Frontal cortex (tissue), 4 donors: ENCODE measurements at places on chromosomes 1 and 21.

GRCh38 chr1:48206371-48206770 is 16.1 kb upstream of the SLC5A9 start:
- DNase-seq, result no peak

DNA sequence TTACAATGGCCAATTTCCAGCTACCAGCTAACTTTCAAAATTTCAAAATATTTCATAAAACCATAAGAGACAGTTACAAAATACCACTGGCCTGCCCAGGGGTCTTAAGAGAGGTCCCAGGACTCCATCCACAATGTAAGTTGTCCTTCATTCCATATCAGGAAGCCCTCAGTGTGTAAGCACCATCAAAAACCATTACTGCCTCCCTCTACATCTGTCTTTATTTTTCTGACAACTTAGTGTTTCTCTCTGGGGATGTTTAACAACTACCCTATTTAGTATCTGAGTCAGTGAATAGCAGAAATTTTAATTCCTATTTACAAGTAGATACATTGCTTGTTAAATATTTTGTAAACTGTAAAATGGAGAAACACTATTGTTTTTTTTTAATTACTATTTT is 339.3 kb upstream of the ADAMTS5 start:
- no peak for DNase-seq

GRCh38 chr1:147753081-147753480 is 7.3 kb downstream of the GJA5 start:
- DNase-seq, result no peak

GRCh38 chr1:214401666-214402065 is 120.7 kb downstream of the SMYD2 start:
- DNase-seq, result no peak

DNA sequence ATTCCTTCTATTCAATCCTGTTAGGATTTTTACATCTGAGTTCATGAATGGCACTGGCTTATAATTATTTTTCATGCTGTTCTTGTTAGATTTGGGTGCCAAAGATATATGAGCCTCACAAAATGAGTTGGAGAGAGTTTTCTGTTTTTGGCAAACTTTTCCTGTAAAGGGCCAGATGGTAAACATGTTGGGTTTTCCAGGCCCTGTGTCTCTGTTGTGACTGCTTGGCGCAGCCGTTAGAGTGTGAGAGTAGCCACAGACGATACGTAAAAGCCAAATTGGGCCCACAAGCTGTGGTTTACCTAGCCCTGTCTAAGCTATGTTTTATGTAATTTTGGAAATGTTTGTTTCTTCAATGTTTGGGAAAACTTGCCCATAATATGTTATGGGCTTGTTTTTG is 15.6 kb upstream of the CA6 start:
- no peak for DNase-seq

- DNase-seq, result no peak
These were observed 73.8 kb upstream of the S1PR1 start for GRCh38 chr1:101162736-101163735.

- no peak for DNase-seq
These were observed 8.0 kb upstream of the RLF start for GRCh38 chr1:40153073-40153770.

- no peak for DNase-seq
These were observed 495.8 kb downstream of the TTLL7 start for GRCh38 chr1:83503153-83503552.

DNA sequence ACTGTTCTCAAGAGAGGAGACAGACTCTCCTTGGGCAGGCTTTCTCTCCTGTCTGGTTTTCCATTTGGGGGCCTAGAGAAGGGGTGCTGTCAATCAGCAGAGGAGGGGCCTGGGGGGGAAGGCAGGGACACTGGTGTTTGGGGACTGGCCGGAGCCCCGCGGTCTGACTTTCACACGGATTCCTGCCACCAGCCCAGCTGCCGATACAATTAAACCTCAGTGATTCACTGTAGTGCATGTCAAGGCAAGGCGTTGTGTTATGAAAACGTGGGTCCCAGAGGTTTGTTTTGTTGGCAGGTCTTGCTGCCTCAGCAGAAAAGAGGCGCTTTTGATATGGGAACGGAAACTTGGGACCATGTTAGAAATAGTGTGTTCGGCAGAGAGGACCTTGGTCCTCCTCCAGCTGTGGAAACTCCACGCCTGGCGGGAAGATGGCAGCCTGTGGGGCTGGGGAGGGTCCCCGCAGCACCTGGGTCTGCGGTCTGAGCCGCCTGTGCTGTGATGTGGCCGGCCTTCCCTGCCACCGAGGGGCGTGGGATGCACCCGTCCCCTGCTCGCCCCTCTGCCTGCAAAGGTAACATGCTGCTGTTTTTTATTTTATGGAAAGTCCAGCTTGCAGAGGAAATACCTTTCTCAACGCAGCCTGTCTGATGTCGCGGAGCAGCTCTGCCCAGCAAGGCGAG is 47.6 kb downstream of the SPSB1 start:
- DNase-seq, result no peak

DNA sequence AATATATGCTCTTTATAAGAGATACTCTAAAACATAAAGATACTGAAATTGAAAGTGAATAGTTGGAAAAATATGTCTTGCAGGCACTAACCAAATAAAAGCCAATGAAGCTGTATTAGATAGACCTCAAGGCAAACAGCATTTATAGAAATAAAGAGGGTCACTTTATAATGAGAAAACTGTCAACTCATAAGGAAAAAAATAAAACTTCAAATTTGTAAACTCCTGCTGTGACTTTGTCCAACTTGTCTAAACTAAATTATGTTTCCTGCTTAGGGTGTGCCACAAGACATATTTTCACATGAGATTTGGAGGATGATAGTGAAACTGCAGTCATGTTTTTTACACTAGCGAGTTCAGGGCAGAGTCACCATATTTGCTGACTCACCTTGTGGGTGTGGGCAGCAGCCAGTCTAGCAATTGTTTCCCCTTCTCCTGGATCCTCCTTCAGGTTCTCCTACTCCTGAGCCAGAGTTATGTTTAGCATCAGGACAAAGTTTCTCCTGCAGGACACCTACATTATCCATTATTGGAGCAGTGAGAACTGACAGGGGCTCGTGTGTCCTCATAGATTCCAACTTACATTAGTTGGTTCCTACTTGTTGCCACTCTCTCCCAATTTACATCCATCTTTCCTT is 43.8 kb downstream of the CD53 start:
- no peak for DNase-seq

DNA sequence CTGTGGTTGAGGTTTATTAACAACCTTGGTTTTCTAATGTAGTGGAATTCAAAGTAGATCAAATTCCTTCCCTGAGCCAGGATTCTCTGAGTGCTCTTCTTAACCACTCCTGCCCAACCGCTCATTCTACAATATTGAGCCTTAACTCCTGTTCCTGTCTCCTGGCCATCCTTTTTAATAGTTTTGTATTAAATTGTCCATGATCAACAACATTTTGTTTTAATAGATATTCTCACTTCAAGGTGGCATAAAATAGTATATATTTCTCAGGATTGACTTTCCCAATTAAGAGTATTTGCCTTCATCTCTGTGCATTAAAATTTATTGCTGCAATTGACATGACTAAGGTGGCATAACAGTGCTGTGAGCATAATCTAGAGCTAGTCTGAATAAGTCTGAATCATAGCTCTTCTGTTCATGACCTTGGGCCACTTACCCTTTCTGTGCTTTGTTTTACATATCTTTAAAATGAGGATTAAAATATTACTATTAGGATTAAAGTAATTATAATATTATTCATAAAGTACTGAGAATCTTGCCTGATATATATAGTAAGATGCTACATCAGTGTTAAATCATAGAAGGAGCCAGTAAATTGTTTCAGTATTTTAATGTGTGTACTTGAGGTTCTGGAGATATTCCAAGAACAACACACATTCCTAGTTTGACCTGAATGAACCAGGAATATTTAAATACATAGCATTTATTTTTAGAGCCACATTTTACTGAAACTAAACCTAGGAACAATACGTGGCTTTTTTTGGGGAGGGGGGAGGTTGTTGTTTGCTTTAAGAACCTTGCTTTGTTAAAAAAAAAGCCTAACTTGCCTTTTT is 76.4 kb downstream of the ADGRL2 start:
- DNase-seq, result no peak

DNA sequence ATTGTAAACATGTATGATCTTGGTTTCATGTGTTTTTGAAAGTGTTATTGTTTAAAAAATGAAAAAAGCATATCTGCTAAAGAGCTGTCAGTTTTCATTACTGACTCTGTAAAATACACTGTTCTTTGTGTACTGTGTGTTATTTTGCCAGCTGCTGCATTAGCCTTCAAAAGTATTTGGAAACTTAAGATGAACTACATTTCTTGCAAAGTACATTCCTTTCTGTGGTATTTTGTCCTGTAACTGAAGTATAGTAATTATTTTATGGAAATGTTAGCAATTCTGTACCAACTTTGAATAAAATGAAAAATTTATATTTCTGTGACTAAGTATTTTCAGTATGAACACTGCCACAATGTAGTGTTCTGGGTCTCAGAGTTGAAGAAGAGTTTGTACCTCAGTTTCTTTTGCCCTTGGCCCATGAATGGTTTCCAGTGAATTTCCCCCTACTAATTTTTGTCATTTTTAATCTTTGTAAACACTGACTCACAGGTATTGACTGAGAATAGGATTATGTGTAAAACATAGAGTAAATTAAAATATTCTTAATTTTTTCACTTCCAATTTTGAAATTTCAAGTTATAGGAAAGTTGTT is 32.7 kb downstream of the MRPS6 start:
- DNase-seq, result no peak

DNA sequence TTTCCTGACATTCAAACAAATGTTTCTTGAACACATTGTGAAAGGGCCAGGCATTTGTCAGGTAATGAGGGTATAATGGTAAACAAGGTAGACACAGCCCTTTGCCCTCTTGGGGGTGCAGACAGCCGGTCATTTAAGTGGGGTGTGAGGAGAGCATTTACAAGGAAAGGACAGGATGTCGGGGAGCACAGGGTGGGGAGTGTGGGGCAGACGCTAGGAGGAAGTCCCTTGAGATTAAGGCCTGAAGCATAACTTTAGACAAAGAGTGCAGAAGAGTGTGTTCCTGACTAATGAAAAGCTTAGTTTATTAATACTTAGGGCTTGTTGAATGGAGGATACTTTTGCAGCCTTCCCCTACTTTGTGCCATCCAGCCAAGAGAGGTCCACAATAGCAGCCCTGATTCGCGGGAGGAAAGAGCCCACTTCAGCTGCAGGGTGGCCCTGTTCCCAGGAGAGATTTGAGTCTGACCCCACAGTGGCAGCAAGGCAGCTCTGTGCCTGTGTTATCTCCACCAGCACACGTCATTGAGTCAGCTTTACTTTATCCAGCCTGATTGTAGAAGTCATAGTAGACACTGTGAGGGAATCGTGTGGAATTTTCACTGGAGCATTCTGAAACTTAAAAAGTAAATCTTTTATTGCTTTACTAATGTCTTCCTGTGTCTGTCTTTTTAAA is 35.1 kb downstream of the MPZL1 start:
- DNase-seq, result no peak

GRCh38 chr1:60345621-60346020 is 272.1 kb upstream of the C1orf87 start:
- no peak for DNase-seq

DNA sequence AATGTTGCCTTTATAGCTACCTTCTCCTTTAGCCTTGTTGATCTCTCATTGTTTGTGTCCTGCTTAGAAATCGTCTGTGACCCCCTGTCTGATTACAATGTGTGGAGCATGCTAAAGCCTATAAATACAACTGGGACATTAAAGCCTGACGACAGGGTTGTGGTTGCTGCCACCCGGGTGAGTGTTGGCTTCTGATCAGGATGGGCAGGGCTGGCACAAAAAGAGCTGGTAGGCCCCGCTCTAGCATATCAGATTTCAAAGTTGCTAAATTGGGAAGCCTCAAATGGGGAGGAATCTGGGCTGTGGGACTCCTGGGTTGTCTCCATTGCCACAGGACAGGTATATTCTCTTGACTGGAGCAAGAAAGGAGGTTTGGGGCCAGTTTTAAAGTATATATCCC is 8.4 kb downstream of the NCSTN start:
- no peak for DNase-seq

DNA sequence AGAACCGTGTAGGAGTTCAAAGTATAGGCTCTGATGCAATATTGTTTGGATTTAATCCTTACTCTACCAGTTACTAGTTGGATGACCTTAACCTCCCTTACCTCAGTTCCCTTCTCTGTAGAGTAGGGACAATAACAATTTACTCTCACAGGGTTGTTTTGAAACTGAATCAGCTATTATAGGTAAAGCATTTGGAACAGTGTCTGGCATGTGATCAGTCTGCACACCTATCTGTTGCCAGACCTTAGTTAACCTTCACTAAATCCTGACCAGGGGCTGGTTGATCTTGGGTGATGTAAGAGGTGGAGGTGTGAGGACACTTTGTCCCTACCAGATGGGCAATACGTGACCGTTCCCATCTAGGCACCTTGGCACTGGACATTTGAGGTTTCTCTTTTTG is 106.9 kb downstream of the DDX20 start:
- no peak for DNase-seq

DNA sequence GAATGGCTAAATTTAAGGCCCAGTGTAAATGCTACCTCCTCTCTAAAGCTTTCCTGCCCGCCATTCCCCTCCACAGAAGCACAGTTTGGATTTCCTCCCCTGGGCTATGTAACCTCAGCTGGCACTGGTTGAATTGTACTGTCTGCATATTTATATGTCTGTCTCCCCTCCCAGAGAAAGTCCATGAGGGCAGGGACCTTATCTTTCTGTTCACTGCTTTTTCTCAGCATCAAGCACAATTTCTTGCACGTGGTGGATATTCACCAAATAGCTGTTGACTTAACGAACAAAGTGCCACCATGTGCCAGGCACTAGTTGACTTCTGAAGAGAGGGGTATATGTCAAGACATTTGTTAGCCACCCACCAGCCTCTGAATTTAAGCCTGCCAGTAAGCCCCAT is 9.5 kb upstream of the PDIK1L start:
- DNase-seq, result no peak
